Neural progenitor cell (in vitro differentiated cells): ENCODE measurements at places on chromosomes 2 and 18.

DNA sequence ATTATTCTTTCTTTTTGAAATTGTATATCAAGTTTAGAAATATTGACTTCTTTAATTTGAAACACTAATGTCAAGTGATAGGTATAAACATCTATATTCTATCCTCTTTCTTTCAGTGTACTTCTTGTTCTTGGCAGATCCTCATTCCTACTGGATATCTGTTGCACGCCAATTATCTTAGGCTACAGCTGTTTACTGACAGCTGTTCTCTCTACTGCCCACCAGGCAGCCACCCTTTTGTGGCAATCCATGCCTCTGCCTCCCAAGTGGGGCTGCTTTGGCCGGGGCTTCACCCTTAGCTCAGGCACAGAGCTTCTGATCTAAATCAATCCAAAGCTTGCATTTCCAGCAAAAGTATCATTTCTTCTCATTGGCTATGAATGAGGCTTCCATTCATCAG is 50.6 kb upstream of the ITSN2 start:
- H3K27me3 ChIP-seq: no peaks in the 10 kb centered on the region
- H3K27ac ChIP-seq: peak overlapping the region; percentile 75
- peak; percentile 52 for DNase-seq
- no peaks in the 10 kb centered on the region for H3K36me3 ChIP-seq
- peaks cover 33% of the 10 kb centered on the region for H3K4me1 ChIP-seq

GRCh38 chr2:141930803-141931202 is 200.0 kb downstream of the LRP1B start:
- no peaks in the 10 kb centered on the region for H3K27me3 ChIP-seq
- no peaks in the 10 kb centered on the region for H3K36me3 ChIP-seq
- H3K27ac ChIP-seq: no peak overlapping the region
- no peak overlapping the region for H3K4me3 ChIP-seq

DNA sequence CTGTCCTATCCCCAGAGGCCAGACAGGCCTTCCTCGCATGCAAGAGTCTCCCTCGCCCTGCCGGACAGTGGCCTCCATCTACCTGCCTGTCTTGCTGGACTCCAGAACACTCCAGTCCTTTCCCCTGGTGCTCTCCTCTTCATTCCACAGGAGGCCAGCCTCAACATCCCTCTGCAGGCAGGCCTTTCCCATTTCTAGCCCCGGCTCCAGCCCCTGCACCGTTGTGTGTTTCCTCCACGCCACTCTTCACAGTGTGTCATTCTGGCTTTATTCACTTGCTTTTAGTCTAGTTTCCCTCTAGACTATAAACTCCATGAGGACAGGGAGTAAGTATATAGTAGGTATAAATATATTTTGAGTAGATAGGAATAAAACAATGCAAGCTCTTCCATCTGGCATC is 81.2 kb downstream of the LOXHD1 start:
- H3K27me3 ChIP-seq: no peaks in the 10 kb centered on the region
- no peak overlapping the region for H3K27ac ChIP-seq
- no peaks in the 10 kb centered on the region for H3K4me1 ChIP-seq
- no peak overlapping the region for H3K4me3 ChIP-seq
- DNase-seq: no peak
- no peaks in the 10 kb centered on the region for H3K36me3 ChIP-seq

GRCh38 chr2:174247474-174248186 is 702 bp downstream of the OLA1 start:
- H3K36me3 ChIP-seq: peaks cover 5% of the 10 kb centered on the region
- DNase-seq: no peak
- H3K4me1 ChIP-seq: peaks cover 13% of the 10 kb centered on the region
- peak overlapping the region; percentile 67 for H3K4me3 ChIP-seq
- H3K27ac ChIP-seq: peak overlapping the region; percentile 84

- H3K36me3 ChIP-seq: peaks cover 5% of the 10 kb centered on the region
- DNase-seq: no peak
- no peaks in the 10 kb centered on the region for H3K4me1 ChIP-seq
- H3K27ac ChIP-seq: no peak overlapping the region
These were observed 205.1 kb upstream of the SIX3 start for GRCh38 chr2:44736270-44736942.

DNA sequence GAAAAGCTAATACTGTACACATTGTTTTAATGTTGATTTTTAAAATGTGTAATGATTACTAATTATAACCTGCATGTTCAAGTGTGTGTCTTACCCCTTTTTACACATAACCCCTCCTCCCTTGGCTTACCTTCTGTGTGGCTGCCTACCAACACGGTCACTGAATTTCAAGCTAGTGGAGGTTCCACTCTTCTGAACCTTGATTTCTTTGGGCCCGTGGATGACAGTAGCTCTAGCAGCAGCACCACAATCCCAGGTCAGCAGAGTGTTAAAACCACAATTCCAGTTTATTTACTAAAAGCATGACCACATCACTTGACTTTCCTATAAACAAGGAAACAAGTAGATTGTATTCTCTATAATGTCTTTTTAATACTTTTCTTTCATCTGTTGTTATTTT is 56.9 kb downstream of the AFTPH start:
- H3K36me3 ChIP-seq: peaks cover 19% of the 10 kb centered on the region
- DNase-seq: no peak
- no peaks in the 10 kb centered on the region for H3K4me1 ChIP-seq
